Activated CD4-positive, alpha-beta T cell treated with anti-CD3 and anti-CD28 coated beads, Interleukin-2, amount 50 U/mL, for 1 hour (primary cell): ENCODE measurements at places on chromosomes 5 and 9.

GRCh38 chr5:121378046-121378445 lies 473.6 kb upstream of the FTMT start:
- no peak for DNase-seq

GRCh38 chr5:34517249-34517648 lies 138.9 kb upstream of the RAI14 start:
- DNase-seq = no peak

GRCh38 chr5:78506261-78507024 lies 142.1 kb downstream of the LHFPL2 start:
- no peak for DNase-seq

GRCh38 chr9:95167998-95168397 lies 149.5 kb downstream of the FANCC start:
- DNase-seq = peak; percentile 44
